ENCODE measurements at places on chromosomes 3 and 15.

GRCh38 chr3:97917813-97918536 is 54.3 kb downstream of the RIOX2 start:
- DNase-seq, result no peak

GRCh38 chr3:28726840-28727239 is 378.2 kb upstream of the AZI2 start:
- no peak for DNase-seq

- DNase-seq, result no peak
Observed at GRCh38 chr3:52429779-52430415, 15.0 kb downstream of the SEMA3G start.

DNA sequence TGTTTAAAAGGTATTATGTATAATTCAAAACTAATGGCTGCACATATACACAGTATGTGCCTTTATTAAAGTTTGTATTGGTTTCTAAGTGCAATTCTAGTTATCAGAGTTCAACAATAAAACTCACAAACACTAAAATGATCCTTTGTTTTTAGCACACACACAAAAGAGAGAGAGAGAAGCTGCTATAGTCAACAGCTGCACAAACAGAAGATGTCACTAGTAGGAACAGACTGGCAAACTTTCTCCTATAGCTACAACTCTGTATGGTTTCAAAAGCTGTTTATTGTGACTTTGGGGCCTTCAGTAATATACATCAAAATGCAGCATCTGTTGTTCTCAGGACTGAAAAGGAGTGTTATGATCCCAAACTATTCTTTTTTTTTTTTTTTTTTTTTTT is 6.1 kb downstream of the SECISBP2L start:
- no peak for DNase-seq

- DNase-seq, result no peak
Observed at GRCh38 chr3:152941859-152942258, 106.9 kb downstream of the P2RY1 start.

DNA sequence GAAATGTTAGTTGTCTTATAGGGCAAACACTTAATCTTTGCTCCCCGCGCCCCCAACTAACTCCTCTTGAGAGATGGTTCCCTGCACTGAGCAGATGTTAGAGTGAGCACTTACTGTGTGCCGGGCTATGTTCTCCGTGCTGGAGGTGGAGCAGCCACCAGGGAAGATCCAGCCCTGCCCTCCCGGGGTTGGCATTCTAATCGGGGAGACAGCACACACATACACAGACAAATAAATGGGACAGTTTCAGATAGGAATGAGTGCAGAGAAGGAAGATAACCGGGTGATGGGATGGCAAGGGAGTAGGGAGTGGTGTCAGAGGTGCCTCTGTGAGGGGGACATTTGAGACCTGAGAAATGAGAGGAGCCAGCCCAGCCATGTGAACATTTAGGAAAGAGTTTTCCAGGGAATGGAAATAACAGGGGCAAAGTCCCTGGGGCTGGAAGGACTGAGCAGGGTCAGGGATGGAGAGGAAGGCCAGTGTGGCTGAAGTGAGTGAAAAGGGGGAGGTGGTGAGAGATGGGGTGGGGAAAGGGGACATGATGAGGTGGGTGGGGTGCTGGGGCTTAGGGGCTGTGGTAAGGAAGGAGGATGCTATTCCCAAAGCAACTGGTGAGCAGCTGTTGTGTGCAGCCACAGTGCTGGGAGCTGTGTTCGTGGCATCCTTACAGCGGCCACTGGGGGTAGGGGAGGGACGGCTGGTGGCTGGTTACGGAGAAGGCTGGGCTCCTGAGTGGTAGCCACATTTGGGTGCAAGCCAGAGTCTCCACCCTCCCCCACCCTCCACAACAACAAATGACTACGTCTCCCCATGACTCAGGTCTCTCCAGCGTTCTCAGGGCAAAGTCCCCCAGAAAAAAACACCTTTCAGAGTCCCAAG is 15.4 kb upstream of the FGD5 start:
- DNase-seq, result no peak

DNA sequence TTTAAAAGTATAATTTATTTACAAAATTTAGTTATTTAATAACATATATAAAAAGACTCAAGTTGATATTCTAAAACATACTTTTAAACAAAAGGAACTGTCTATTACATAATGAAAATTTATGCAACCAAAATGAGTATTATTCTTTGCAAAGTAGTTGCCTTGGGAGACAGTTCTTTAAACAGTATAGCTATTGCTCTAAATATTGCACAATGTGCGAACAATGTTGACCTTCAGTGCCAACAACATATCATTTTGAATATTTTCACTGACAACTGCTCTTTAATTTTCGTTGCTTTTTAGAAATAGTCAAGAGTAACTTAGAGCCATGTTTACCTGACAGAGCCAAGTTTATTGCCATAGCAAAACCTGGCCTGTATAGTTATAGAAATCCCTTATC is 124.9 kb downstream of the ZBTB20 start:
- DNase-seq, result no peak

DNA sequence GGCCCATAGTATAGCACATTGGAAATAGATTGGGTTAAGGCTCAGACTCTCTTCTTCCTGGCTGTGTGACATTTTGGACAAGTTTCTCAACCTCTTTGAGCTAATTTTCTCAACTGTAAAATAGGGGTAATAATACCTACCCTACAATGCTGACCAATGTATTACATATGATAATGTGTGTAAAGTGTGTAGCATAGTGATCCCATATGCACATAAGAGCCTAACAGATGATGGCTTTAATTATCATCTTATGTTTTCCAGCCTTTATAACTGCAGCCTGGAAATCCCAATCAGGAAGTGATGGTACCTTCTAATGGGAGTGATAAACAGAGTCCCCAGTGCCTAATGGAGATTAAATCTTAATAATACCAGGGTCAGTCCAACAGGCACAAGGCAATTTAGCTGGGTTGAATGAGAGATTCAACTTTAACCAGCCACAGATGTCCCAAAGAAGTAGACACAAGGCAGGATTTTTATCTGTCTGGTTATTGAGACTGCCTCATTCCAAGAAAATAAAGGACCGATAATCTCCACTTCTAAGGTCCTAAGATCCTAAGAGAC is 12.0 kb downstream of the ADAMTS9 start:
- DNase-seq, result no peak

- DNase-seq, result no peak
Observed at GRCh38 chr3:11379238-11379823, 107.1 kb downstream of the ATG7 start.

DNA sequence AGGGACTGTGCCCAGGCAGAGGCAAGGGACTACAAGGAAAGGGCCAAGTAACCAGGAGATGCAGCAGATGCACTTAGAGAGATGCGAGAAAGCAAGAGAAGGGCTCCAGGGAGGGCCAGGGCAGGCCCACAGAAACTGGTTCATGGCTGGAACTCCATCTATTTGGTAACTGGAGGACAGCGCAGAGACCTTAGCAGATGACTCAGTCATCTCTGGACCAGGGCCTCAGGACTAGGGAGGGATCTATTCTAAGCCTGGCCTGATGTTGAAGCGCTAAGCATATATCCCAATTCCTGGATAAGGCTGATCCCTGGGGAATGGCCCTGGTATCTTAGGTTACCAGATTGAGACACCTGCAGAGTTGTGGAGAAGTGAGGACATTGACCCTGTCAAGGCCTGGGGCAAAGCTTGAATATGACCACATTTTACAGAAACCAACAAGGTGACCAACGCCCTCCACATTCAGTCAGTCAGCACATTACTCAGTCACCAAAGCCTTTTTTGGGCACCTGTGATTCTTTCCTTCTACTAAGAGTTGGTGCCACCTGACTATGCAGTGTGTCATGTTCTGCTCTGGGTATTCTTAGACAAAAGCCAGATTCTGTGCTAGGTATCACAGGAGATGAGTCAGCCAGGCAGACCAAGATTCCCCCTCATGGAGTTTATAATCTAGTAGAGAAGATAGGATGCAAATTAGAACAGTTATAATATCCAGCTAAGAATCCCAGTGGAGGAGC is 68.4 kb upstream of the SLCO3A1 start:
- DNase-seq, result no peak

- DNase-seq, result no peak
Observed at GRCh38 chr3:157581371-157581770, 78.2 kb upstream of the VEPH1 start.

DNA sequence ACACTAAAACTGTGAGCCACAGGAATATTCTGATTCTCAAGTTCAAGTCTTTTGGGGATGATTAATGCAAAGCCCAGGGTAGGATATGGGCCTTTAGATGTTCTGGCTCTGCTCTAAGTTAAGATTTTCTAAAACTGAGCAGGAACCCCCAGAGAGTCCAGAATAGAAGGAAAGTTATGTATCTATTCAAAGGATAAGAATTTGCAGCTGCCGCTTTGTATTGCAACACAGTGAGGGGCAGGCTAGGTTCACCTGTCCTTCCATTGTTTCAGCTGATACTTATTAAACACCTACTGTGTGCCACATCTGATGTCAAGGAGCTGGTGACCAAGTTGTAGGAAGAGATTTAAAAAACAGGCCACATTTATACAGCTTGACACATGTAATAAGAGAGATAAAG is 290.4 kb downstream of the MAGI1 start:
- no peak for DNase-seq

GRCh38 chr3:47577583-47578118 is 1.0 kb downstream of the CSPG5 start:
- no peak for DNase-seq

GRCh38 chr3:108234387-108234957 is 12.2 kb upstream of the IFT57 start:
- DNase-seq, result no peak

GRCh38 chr15:59249816-59250215 is 43.2 kb downstream of the LDHAL6B start:
- no peak for DNase-seq

GRCh38 chr3:32681811-32682210 is 3.2 kb upstream of the CNOT10 start:
- DNase-seq, result no peak

DNA sequence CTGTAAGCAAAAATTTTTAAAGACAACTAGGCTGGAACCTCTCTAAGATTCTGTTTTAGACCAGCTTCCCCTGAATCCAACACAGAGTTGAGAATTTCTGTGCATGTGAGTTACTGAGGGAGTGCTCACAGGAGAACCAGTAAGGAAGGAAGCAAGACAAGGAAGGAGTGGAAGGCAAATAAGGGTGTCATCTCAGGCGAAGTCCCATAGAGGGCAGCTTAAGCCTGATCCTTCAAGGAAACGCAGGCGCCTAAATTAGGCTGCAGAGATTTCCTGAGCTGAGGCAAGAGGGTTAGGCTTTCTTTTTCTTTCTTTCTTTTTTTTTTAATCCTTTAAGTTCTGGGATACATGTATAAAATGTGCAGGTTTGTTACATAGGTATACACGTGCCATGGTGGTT is 36.2 kb upstream of the COL6A6 start:
- DNase-seq, result no peak

DNA sequence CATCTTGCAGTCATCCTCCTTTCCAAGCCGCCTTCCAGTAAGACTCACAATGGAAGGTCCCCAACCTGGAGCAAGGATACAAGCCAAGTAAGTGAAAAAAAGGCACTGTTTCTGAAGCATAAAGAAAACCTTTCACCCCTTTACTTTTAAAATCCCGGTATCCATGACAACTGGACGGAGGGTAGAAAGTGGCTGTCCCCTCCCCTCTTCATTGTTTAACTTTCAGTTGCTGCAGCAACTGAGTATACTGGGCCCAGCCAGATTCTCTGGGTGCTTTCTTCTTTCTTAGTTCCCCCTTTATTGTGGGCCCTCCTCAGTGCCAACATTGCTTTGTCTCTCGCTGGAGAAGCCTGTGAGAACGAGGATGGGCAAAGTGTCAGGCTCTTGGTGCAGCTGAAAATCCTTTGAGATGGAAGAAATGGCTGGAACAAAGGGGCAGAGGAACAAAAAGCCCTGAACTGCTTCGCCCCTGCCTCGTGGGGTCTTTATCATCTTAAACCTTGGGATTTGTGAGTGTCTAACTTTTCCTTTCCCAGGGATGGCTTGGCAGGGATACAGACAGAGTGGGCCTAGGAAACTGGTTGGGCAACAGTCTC is 224.0 kb upstream of the RGMA start:
- no peak for DNase-seq

DNA sequence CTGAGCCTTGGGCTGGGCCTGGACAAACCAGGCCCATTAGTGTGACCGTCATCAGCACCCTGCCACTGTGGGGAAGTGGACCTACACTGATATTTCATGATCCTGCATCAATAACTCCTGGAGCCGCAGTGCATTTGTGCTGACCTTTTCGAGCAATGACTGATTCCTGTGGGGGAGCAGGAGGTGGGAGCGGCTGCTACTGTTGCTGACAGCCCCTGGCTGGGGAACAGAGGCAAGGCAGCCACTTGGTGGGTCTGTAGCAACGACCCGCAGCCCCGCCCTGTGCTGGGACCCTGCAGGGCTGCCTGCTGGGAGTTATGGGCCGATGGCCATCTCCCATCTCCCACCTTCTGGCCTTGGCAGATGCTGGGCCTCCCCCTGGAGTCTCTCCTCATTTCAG is 42.1 kb downstream of the CCDC33 start:
- DNase-seq, result no peak

GRCh38 chr15:38930851-38931572 is 366.4 kb upstream of the RASGRP1 start:
- no peak for DNase-seq

- no peak for DNase-seq
Observed at GRCh38 chr3:40128166-40128565, 181.3 kb upstream of the EIF1B start.

DNA sequence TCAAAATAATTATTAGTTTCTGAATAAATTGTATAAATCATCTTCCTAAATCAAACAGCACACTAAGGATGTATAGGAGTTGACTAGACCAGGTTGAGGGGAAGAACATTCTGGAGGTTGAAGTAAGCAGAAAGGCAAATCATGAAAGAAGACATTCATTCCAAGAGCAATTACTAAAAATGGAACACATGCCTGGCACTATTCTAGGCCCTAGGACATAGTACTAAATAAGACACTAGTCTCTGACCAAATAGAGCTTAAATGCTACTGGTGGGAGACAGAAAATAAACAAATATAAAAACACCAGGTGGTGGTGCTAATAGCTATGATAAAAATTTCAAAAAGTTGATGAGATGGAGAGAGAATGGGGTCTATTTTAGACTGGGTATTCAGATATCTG is 190.1 kb downstream of the TBC1D5 start:
- DNase-seq, result no peak

DNA sequence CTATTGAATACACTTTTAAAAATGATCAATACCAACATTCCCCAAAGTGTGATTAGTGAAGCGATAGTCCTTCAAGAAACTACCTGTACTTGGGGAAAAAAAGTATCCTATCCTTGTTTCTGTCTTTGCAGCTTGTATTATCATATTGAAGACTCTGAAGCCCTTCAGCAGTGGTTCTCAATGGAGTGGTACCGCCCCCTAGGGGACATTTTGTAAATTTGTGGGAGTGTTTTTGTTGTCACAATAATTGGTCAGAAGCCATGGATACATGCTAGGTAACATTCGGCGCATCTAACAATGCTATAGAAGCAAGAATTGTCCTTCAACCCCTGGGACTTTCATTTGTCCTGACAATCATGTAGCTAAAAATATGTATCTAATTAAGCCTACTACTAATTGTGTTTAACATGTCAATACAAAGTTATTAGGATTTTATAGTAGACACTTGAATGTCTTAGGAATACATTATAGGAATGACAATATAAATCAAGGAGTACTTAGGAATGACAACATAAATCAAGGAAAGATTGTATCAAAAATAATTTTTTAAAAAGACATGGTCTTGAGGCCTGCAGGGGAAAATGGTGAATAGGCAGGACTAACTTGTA is 53.7 kb downstream of the NMD3 start:
- DNase-seq, result peak; percentile 23

GRCh38 chr3:49028673-49029562 is at the start of gene IMPDH2:
IMPDH2 (minus strand) TSS chr3:49029398; CDS start chr3:49029350, 48 bp downstream.
- DNase-seq, result peak; percentile 75

- DNase-seq, result no peak
Observed at GRCh38 chr3:99865321-99865720, 47.7 kb downstream of the CMSS1 start.

Data from SHP77 treated with DMSO at 0.1 percent for 48 hours (cell line).